Liver (tissue), 10 donors: ENCODE measurements at places on chromosomes 3 and 15.
A peak's percentile ranks its signal among the peaks of the same experiment; 100 is the strongest.

- no peak overlapping the region for H3K27ac ChIP-seq
- no peak for DNase-seq
- H3K27me3 ChIP-seq, result no peaks in the 10 kb centered on the region
Measured at GRCh38 chr3:41599127-41599484, 362.8 kb downstream of the ULK4 start.

DNA sequence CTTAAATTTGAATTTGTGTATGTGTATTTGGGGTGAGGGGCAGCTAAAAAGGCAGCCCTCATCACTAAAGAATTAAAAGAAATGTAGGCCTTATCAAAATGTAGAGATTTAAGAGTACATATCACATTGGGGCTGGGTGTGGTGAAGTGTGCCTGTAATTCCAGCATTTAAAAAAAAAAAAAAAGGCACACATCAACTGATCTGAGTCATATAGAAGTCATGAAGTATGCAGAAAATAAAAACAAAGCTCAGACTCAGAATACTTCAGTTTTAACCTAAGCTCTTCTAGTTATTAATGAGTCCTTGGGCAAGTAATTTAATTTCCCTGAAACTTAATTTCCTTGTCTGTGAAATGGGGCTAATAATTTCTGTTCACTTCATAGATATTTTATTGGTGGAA, 31.6 kb downstream of the SLC24A1 start:
- DNase-seq, result no peak
- H3K4me3 ChIP-seq, result no peak overlapping the region
- H3K4me1 ChIP-seq, result no peaks in the 10 kb centered on the region
- H3K27me3 ChIP-seq, result no peaks in the 10 kb centered on the region
- H3K36me3 ChIP-seq, result peaks cover 15% of the 10 kb centered on the region

DNA sequence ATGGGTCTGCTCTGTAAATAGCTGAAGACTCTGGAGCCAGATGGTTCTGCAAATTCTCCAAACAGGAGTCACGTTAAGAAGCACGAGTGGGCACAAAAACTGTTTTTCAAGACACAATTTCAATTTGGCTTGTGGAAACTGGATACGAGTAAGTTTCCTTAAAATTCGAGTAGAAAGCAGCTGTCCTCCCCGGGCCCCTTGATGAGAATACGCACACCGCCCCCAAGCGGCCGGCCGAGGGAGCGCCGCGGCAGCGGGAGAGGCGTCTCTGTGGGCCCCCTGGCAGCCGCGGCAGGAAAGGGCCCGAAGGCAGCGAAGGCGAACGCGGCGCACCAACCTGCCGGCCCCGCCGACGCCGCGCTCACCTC, 778 bp upstream of the THBS1 start:
- peak; percentile 89 for DNase-seq
- H3K27me3 ChIP-seq, result no peaks in the 10 kb centered on the region
- H3K4me3 ChIP-seq, result peak overlapping the region; percentile 85

- no peaks in the 10 kb centered on the region for H3K36me3 ChIP-seq
- no peak overlapping the region for H3K4me3 ChIP-seq
- H3K27me3 ChIP-seq, result no peaks in the 10 kb centered on the region
- H3K27ac ChIP-seq, result no peak overlapping the region
Measured at GRCh38 chr15:66231394-66232266, 21.9 kb downstream of the MEGF11 start.

DNA sequence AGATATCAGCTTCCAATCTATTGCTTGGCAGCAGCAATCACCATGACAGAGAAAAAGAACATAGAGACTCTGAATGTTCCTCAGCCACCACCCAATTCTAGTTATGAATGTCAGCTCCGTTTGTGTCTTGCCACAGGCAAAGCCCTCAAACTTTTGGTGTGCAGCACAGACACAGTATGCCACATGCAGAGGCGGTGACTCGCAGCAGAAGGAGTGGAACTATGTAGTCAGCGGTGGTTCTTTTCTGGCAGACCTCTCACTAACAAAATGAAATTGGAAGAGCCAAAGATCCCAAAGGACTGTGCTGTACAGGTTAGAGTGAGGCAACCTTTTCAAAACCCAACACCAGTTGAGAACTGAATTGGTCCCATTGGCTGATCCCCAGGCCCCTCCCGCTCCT, 220.9 kb downstream of the SLC9A9 start:
- H3K27ac ChIP-seq, result no peak overlapping the region
- H3K27me3 ChIP-seq, result no peaks in the 10 kb centered on the region
- no peak overlapping the region for H3K4me3 ChIP-seq
- DNase-seq, result no peak
- H3K4me1 ChIP-seq, result no peaks in the 10 kb centered on the region

GRCh38 chr3:19229086-19229485, 80.8 kb downstream of the KCNH8 start:
- no peaks in the 10 kb centered on the region for H3K36me3 ChIP-seq
- no peaks in the 10 kb centered on the region for H3K27me3 ChIP-seq
- no peak overlapping the region for H3K4me3 ChIP-seq
- no peak for DNase-seq
- peaks cover 4% of the 10 kb centered on the region for H3K4me1 ChIP-seq
- H3K27ac ChIP-seq, result no peak overlapping the region

DNA sequence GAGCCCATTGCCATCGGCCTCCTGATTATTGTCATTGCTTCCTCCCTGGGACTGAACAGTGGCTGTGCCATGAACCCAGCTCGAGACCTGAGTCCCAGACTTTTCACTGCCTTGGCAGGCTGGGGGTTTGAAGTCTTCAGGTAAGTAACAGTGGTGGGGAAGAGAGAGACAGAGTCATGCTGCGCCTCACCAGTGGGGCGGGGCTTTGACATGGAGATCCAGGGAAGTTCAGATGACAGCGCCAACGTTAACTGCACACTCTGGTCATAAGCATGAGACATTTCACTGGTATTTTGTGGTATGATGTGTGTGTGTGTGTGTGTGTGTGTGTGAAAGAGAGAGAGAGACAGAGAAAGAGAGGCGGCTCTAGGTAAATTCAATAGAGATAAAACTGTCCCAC, 41.0 kb downstream of the AQP9 start:
- no peak for DNase-seq
- no peaks in the 10 kb centered on the region for H3K4me1 ChIP-seq
- H3K36me3 ChIP-seq, result peaks cover 2% of the 10 kb centered on the region
- H3K4me3 ChIP-seq, result no peak overlapping the region
- no peaks in the 10 kb centered on the region for H3K27me3 ChIP-seq
- no peak overlapping the region for H3K27ac ChIP-seq

GRCh38 chr15:78195735-78196201, 38.6 kb downstream of the ACSBG1 start:
- no peak overlapping the region for H3K27ac ChIP-seq
- peak; percentile 47 for DNase-seq
- H3K4me3 ChIP-seq, result no peak overlapping the region
- H3K27me3 ChIP-seq, result no peaks in the 10 kb centered on the region

- peak overlapping the region; percentile 46 for H3K4me3 ChIP-seq
- H3K27ac ChIP-seq, result peak overlapping the region; percentile 96
- H3K27me3 ChIP-seq, result no peaks in the 10 kb centered on the region
- peaks cover 61% of the 10 kb centered on the region for H3K4me1 ChIP-seq
Measured at GRCh38 chr15:70098461-70099166, 897 bp upstream of the TLE3 start.

DNA sequence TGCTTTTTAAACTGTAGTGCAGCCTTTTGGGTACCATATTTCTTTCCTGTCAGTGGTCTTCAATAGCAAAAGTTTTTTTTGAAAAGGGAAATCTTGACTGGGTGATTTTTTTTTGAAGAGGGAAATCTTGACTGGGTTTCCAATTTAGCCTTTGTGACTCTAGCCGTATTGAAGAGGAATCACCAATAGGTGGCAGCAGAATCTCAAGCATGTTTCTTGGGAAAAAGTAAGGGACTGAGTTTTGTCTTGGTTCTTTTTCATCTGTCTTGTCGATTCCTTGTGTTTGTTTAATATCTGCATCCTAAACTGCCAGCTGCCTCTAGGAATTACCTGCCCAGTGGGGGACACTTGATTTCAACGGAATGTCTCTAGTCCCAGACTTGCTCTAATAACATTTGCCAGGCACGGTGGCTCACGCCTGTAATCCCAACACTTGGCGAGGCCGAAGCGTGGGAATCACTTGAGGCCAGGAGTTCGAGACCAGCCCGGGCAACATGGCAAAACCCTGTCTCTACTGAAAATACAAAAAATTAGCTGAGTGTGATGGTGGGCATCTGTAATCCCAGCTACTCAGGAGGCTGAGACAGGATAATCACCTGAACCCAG, 89.2 kb downstream of the RBPMS2 start:
- no peak overlapping the region for H3K4me3 ChIP-seq
- H3K27me3 ChIP-seq, result no peaks in the 10 kb centered on the region
- DNase-seq, result no peak
- no peak overlapping the region for H3K27ac ChIP-seq
- H3K4me1 ChIP-seq, result peaks cover 11% of the 10 kb centered on the region
- peaks cover 58% of the 10 kb centered on the region for H3K36me3 ChIP-seq

GRCh38 chr15:32842081-32842480, 124.3 kb downstream of the GREM1 start:
- H3K27ac ChIP-seq, result no peak overlapping the region
- no peaks in the 10 kb centered on the region for H3K4me1 ChIP-seq
- no peaks in the 10 kb centered on the region for H3K36me3 ChIP-seq

DNA sequence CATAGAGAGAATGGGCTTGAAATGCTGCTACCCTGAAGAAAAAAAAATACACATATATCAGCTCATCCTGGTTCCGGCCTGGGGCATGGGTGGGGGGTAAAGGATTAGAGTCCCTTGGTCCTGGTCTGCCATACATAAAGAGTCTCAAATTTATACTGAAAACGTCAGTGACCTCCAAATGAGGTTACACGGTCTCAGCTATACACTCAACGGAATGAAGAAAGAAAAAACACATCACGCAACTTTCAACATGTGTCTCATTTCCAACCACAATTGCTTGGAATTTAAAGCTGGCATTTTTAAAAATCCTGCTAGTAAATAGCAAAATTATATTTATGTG, 612.8 kb downstream of the MCTP2 start:
- no peaks in the 10 kb centered on the region for H3K36me3 ChIP-seq
- H3K4me3 ChIP-seq, result no peak overlapping the region
- no peak for DNase-seq
- H3K27ac ChIP-seq, result no peak overlapping the region
- H3K27me3 ChIP-seq, result peaks cover 5% of the 10 kb centered on the region

- H3K4me3 ChIP-seq, result no peak overlapping the region
- no peaks in the 10 kb centered on the region for H3K36me3 ChIP-seq
- no peak for DNase-seq
- H3K27ac ChIP-seq, result no peak overlapping the region
- H3K4me1 ChIP-seq, result no peaks in the 10 kb centered on the region
- H3K27me3 ChIP-seq, result no peaks in the 10 kb centered on the region
Measured at GRCh38 chr3:146838221-146838620, 233.1 kb upstream of the PLSCR5 start.

GRCh38 chr3:134375582-134376384, 1.5 kb upstream of the AMOTL2 start:
- peak overlapping the region; percentile 91 for H3K27ac ChIP-seq
- H3K4me1 ChIP-seq, result peaks cover 46% of the 10 kb centered on the region
- peaks cover 3% of the 10 kb centered on the region for H3K36me3 ChIP-seq
- DNase-seq, result no peak
- H3K4me3 ChIP-seq, result peak overlapping the region; percentile 59

- no peak overlapping the region for H3K27ac ChIP-seq
- DNase-seq, result no peak
- no peaks in the 10 kb centered on the region for H3K36me3 ChIP-seq
- no peaks in the 10 kb centered on the region for H3K4me1 ChIP-seq
- H3K27me3 ChIP-seq, result no peaks in the 10 kb centered on the region
Measured at GRCh38 chr15:60062826-60063225, 58.7 kb downstream of the FOXB1 start.

DNA sequence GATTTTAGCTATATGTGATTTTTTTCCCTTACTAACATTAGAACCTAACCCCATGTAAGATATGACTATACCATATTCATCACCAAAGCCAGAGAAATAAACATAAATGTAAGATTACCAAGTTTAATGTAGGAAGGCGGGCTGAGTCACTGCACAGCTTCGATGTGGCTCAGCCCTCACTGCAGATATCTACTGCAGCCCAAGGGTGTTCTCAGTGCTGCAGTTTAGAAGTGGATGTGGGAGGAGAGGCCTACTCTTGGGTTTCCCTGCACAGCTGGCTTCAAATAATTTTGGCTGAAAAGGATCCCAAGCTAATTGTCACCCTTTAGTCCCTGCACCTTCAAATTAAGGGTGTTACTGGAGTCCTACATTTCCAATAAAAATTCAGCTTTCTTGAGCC, 9.3 kb downstream of the ARPP19 start:
- no peaks in the 10 kb centered on the region for H3K27me3 ChIP-seq
- DNase-seq, result no peak
- no peak overlapping the region for H3K27ac ChIP-seq
- H3K4me1 ChIP-seq, result peaks cover 10% of the 10 kb centered on the region
- peaks cover 7% of the 10 kb centered on the region for H3K36me3 ChIP-seq
- H3K4me3 ChIP-seq, result no peak overlapping the region

GRCh38 chr15:27491666-27492621, 521.0 kb downstream of the GABRG3 start:
- DNase-seq, result no peak
- no peak overlapping the region for H3K4me3 ChIP-seq
- no peaks in the 10 kb centered on the region for H3K36me3 ChIP-seq
- H3K27me3 ChIP-seq, result peaks cover 2% of the 10 kb centered on the region
- H3K4me1 ChIP-seq, result no peaks in the 10 kb centered on the region
- H3K27ac ChIP-seq, result no peak overlapping the region

DNA sequence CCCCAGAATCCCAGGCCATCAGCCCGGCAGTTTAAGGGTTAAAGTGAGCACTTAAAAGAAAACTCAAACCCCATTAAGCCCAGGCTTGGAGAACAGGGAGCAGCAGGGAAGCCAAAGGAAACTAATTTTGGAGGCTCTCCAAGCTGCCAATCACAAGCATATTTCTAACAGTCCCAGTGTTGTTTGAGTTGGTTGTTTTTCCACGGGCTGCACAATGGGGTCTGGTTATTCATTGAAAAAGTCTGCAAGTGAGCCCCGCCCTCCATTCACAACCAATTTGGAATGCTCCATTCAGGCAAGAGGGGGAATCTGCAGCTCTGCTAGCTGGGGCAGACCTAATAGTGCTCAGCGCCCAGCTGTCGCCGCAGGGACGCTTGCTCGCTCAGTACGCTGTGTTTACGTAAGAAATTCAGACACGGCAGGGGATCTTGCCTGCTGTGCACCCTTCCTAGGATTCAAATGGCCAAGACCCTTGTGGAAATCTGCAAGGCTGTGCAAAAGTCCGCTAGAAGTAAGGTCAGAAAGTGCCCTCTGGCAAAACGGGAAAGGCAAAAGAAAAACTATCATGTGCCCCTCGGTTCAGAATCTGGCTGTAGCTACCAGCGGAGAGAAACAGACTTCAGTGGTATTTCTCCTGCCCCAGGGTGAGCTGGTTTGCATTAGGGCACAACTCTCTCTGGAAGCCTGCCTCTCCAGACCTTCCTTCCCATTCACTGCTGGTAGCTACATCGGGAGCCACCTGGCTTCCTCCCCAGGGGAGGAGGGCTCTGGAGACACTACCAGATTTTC, 11.0 kb downstream of the ETV5 start:
- H3K27ac ChIP-seq, result no peak overlapping the region
- H3K36me3 ChIP-seq, result no peaks in the 10 kb centered on the region
- peak; percentile 68 for DNase-seq
- H3K4me1 ChIP-seq, result peaks cover 14% of the 10 kb centered on the region
- H3K27me3 ChIP-seq, result no peaks in the 10 kb centered on the region
